ENCODE measurements at places on chromosomes 3 and 15.
A peak's percentile ranks its signal among the peaks of the same experiment; 100 is the strongest.

DNA sequence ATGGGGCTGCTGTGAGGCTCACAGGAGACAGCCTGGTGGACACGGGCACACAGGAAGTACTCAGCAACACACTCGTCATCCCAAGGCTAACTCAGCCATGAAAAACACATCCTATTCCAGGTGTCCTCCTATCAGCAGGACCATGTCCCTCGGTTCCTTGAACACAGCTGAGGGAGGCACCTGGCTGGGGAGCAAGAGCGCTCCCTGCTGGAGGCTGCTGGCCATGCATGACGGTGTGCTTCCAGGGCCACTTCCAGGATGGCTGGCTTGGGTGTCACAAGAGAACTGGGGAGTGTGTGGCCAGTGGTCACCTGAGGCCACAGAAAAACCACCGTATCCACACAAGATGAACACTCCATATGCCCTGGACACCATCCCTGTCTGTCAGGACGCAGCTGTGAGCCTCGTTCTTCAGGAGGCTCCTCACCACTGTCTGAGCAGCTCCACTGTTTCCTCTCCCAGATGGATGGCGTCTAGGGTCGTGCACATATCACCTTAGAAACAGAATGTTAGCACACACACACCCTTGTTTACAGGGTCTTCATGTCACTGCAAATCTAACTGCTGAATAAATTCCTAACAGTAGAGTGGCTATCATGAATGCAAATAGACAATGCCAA lies 31.0 kb downstream of the POC1A start:
- DNase-seq: no peak

- DNase-seq: no peak
These were observed 162.7 kb upstream of the AGTR1 start for GRCh38 chr3:148535001-148535400.

- no peak for DNase-seq
These were observed 76.3 kb upstream of the UMPS start for GRCh38 chr3:124653797-124654469.

GRCh38 chr3:5388091-5388490 lies 200.6 kb downstream of the EDEM1 start:
- DNase-seq: no peak

GRCh38 chr3:196159952-196160804 lies 51.0 kb downstream of the ZDHHC19 start:
- no peak for DNase-seq

GRCh38 chr3:16816048-16816780 lies 68.5 kb upstream of the PLCL2 start:
- no peak for DNase-seq

- no peak for DNase-seq
These were observed 91.2 kb downstream of the EOMES start for GRCh38 chr3:27630885-27631284.

GRCh38 chr3:81451611-81452010 lies 309.8 kb downstream of the GBE1 start:
- DNase-seq: no peak

DNA sequence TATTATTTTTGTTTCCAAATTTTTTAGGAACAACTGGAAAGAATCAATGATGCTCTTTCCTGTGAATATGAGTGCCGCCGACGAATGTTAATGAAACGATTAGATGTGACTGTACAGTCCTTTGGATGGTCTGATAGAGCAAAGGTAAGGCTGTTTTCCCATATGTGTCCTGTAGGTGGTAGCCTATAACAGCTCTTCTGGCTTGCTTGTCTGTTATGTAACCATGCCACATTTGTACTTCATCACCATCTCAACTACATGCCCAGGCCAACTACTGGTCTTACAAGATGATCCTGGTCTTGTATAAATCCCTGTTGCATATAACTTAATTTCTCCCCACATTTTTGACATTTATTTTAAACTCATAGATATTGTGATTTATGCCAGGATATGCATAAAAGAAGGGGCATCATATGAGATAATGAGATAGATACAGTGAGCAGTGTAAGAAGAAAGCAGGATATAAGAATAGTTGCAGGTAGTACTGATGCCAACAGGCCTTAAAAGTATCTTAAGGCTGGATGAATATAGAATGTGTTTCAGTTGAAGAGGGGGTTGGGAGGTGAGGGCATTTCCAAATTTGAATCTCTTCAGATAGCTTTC lies 20.3 kb downstream of the FAM98B start:
- DNase-seq: peak; percentile 41

- no peak for DNase-seq
These were observed 8.6 kb downstream of the NDUFB4 start for GRCh38 chr3:120604784-120605183.

- DNase-seq: no peak
These were observed 21.3 kb downstream of the MEGF11 start for GRCh38 chr15:66232267-66232625.

DNA sequence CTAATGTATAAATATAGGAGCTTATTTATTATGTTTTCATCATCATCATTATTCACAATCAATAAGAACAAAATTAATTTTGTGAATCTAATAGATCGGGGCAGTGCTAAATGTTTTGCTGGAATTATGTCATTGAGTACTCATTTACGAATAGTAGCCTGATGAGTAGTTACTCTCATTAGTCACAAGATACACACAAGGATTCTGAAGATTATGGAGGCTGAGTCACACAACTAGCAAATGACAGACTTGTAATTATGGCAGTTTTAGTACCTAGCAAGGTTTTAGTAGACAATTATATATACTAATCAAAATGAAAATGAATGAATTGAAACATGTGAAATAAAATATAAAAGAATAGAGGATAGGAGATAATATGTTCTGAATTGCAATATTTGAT lies 954.2 kb downstream of the CADM2 start:
- no peak for DNase-seq

All from brain pericyte (primary cell).